ENCODE measurements at places on chromosomes 16 and 17.

- DNase-seq = peak; percentile 81
Measured at GRCh38 chr17:51166987-51167931, 1.0 kb downstream of the NME2 start.

- DNase-seq = no peak
Measured at GRCh38 chr16:6674071-6674470, 658.6 kb upstream of the RBFOX1 start.

DNA sequence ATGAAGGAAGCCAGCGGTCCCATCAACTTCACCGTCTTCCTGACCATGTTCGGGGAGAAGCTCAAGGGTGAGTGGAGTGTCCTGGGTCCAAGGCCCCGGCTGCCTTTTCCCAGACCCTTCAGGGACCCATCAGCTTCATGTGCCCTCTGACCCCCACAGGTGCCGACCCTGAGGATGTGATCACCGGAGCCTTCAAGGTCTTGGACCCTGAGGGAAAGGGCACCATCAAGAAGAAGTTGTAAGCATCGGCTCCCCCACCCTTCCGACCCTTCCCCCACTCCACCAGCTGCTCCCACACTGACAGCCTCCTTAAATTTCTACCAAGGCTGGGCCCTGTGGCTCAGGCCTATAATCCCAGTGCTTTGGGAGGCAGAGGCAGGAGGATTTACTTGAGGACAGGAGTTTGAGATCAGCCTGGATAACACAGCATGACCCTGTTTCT is 1.9 kb downstream of the MYL11 start:
- DNase-seq = no peak

GRCh38 chr17:15334266-15334665 is 7.1 kb downstream of the TEKT3 start:
- no peak for DNase-seq

DNA sequence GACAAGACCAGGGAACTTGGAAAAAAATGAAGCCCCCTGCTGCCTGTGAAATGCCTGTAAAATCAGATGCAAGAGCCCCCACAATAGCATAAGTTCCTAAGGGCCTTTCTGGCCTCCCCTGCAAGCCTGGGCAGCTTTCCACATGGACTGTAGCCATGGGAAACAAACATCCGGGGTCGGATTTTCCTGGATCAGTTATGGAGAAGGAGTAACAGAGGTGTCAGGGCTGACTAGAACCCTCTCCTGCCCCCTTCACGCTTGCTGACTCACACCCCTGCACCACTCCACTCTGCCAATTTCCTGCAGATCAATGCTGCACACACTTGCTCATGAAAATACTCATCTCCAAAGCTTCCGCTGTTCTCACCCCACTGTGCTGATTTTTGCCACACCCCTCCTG is 258.6 kb downstream of the CBLN1 start:
- no peak for DNase-seq

- DNase-seq = no peak
Measured at GRCh38 chr16:31711344-31711845, 162.2 kb upstream of the ZNF267 start.

DNA sequence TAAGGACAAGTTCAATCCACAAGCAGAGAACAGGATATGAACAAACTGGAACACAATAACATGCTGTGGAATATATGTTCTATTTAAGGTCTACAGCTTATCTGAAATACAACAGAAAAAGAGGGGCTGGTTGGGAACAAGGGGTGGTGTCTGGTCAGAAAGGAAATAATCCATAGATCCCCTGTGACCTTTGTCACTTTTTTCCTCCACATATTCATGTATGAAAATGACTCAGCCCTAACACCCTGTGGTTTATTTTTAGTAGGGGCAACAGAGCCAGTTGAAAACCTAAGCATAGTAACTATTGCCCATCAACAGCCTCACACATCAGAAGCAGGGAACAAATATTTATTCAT is 12.3 kb upstream of the SPAG9 start:
- no peak for DNase-seq

DNA sequence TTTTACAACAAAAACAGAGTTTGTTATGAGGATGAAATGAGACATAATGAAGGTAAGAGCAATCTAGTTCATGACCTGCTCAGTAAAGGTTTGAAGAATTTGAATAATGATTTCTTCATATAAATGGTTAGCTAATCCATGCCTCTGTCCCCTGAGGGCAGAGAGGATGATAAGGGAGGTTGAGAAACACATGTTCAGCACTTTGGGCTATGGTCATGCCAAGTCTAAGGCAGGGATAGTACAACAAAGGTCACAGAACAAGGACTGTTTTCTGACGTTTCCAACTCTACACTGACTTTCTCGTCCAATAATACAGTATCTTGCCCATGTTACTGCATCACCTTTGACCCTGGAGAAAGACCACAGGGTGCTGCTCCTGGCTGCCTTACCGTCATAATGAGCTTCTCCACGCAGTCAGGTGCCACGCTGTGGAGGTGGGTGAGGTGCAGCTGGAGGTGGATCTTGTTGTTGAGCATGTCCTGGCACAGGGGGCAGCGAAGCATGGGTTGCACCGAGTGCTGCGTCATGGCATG is 236.7 kb downstream of the ZFHX3 start:
- no peak for DNase-seq

- DNase-seq = no peak
Measured at GRCh38 chr16:61892531-61892930, 143.7 kb downstream of the CDH8 start.

DNA sequence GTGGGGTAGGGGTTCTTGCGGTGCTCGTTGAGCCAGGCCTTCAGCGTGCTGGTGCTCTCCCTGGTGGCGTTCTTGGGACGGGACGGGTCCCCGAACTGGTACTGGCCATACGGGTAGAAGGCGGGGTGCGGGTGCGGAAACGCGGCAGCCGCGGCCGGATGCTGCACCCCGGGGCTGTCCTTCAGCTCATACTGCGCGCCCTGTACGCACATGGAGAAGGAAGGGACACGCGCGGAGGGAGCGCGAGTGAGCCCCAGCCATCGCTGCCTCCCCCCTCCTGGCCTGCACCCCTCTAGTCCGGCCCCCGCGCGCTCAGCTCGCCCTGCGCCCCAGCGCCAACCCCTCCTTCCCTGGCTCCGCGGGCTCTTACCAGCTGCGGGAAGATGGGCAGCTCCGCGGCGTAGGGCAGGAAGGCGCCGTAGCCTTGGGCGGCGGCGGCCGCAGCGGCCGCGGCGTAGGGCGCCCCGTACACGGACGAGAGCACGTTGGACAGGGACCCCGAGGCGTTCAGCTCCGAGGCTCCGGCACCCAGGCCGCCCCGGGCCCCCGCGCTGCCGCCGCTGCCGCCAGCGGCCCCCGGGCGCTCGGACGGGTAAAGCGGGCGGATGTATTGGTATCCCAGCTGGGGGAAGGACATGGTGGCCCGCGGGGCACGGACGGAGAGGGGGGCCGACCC is 1.0 kb downstream of the IRX3 start:
- no peak for DNase-seq

DNA sequence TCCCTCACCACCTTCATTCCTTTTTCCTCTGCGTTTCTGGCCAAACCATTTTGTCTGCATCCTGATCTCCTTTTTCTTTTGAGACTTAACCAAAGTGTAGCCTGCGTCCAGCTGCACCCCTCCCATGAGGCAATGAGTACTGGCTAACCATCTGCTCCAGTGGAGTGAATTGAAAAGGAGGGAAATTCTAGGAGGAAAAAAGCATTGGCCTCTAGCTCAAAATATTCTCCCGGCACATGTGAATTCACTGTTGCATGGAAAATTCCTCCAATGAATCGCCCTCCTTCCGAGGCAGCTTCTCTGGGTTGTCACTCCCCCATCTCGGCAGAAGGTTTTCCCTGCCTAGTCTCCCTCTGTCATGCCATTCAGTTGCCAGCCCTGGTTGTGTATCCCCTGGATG is 5.6 kb downstream of the RAP1GAP2 start:
- no peak for DNase-seq

GRCh38 chr16:46842192-46842895 is 11.4 kb upstream of the C16orf87 start:
- DNase-seq = no peak

DNA sequence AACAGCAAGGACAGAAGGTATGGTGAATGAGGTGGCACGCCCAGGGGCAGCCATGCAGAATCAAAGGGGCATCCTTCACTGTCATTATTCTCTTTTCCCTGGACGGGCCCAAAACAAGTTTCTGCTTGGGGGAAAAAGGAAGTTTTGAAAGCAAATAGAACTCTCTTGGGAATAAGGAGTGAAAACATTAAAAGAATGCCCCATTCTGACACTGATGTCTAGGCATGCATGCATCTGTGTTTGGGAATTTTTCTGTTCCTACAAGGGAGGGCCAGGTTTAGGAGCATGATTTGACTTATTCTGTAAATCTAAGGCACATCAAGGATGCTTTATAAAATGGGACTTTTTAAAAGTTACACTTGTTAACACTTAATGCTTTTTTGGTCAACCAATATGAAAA is 34.3 kb upstream of the SLC12A3 start:
- no peak for DNase-seq

DNA sequence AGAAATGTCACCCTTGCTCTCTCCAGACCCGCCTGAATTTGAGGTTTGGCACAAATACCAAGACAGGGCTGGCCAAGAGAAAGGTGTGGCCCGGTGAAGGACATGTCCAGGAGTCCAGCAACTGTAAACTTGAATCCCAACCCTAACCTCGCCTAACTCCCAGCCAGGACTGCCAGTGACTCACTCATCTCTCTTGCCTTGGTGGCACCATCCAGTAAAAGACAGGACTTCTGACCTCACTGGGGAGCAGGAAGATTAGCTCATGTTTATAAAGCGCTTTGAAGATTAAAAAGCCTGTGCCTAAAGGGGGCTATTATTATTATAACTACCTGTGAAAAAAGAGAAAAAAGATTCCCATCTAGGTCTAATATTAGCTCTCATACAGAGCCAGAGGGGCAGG is 335.3 kb downstream of the SOX9 start:
- no peak for DNase-seq

GRCh38 chr17:57395721-57396321 is 139.5 kb downstream of the MSI2 start:
- DNase-seq = no peak

DNA sequence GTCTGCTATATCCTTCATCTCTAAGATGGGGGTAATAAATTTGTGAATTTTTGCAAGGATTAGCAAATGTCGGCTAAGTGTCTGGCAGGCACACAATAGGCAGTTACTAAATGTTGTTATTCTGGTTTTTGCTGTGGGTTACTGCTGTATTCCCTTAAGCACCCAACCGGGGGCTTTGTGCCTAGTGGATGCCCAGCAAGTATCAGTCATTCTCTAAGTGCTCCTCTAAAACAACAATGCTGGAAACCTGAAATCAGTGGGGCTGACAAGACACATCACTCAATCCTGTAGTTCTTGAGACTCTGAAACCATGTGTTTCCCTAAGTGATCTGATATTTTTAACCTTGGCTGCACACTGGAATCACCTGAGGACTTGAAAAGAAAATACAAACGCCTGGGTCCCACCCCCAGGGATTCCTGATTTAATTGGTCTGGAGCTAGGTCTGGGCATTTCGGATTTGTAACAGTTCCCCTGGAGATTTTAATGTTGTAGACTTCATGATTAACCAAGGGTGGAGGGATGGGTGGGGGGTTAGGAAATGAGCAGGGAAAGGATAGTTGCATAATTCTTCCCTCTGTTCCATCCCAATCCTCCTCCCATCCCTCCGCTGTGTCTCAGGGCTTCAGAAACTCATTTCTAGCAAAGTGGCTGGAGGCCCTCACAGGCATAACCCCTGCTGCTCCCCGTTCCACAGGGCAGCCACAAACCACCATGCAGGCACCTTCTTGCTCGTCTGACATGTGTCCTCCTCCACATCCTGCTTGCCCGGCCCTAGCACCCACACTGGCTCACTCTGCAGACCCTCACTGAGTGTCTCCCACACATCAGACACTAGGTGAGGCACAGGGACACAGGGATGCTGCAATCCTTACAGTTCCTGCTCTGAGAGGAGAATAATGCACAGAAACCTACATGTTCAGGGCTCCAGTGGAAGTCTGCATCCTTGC is 61.7 kb upstream of the LYRM9 start:
- DNase-seq = no peak

- DNase-seq = no peak
Measured at GRCh38 chr16:15435216-15435864, 952 bp downstream of the BMERB1 start.

GRCh38 chr17:74616696-74617095 is 6.8 kb downstream of the CD300E start:
- DNase-seq = no peak

DNA sequence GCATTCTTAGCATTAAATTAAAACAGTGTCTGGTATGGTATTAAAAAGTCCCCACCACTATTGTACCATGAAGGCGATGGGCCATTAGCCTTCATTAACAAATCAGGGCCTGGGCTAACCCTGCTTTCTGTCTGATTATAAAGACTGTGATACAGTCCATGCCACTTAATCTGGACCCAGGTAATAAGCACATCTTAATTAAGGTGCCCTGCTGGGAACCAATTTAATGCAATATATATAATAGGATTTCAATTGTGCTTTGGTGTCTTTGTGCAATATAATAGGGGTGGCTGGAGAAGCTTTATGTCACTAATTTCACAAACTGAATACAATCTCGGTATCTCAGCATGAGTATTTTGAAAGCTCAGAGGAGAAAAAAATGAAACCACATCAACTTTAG is 64.4 kb upstream of the CDH8 start:
- no peak for DNase-seq

DNA sequence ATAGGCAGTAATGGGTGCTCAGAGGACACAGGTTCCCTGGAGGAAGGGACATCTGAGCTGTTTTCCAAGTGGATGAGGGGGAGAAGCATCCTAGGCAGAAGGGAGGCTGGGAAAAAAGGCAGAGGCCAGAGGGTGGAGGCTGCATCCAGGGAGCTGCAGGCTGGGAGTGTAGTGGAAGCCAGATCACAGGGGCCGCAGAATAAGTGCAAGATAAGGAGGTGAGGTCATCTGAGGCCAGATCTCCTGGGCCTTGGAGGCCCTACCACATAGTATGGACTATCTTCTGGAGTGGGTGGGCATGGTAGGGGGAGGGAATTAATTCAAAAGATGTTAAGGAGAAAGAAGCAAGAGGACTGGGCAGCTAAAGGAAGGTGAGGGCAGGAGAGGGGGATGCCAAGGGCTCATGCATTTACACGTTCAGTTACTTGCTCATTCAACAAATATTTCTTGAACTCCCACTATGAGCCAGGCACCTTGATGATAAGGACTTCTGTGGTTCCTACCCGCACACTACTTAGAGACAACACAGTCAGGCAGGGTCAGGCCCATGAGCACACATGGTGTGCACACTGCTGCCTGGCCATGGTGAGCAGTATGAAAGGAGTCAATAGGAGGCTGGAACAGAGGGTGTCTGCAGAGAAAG is 2.4 kb upstream of the RIPOR1 start:
- no peak for DNase-seq
